Activated naive CD4-positive, alpha-beta T cell treated with anti-CD3 and anti-CD28 coated beads, Interleukin-2, amount 50 U/mL, for 16 hours (primary cell): ENCODE measurements at places on chromosomes 2 and 18.

DNA sequence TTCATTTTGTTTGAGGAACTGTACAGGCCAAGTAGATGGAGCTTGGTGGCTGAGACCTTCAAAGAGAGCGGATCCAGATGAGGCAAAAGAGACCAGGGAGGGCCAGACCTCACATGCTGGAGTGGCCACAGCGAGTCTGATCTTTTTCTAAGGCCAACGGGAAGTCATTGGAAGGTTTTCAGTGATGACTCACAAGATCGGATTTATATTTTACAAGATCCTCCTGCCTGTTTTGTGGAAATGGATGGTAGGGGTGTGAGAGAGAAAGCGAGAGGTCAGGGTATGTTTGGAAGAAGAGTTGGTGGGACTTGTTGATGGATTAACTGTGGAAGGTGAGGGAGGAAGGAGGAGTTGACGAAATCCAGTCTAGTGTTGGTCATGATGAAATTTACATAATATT, 44.6 kb upstream of the TUBA3D start:
- no peak for DNase-seq

- DNase-seq = no peak
These were observed 4.8 kb downstream of the STON1 start for GRCh38 chr2:48534781-48535180.

DNA sequence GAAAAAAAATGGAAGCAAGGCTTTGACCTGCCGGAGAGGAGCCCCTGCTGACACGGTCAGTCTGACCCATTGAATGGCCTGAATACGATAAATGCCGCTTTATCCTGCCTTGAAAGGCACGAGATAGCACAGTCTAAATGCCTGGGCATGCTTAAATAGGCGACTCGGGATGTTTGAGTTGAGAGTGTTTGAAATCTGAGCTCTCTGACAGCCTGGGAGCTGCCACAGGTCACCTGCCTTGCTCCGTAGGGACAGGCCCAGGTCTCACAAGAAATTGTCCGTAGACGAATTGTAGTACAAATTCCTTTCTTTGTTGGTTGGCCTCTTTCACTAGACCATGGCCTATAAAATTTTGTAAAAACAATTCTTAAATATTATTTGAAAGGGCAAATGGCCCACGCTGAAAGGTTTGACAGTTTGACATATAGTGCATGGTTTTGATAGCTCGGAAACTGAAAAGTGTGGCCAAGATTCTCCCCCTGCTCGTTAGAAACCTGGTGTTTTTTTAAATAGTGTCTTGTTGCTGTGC, 72.8 kb downstream of the MEIS1 start:
- no peak for DNase-seq

- DNase-seq = no peak
These were observed 123.9 kb downstream of the RDH14 start for GRCh38 chr2:18436503-18437005.

- DNase-seq = no peak
These were observed 230.2 kb downstream of the CDCA7 start for GRCh38 chr2:173584676-173585458.

DNA sequence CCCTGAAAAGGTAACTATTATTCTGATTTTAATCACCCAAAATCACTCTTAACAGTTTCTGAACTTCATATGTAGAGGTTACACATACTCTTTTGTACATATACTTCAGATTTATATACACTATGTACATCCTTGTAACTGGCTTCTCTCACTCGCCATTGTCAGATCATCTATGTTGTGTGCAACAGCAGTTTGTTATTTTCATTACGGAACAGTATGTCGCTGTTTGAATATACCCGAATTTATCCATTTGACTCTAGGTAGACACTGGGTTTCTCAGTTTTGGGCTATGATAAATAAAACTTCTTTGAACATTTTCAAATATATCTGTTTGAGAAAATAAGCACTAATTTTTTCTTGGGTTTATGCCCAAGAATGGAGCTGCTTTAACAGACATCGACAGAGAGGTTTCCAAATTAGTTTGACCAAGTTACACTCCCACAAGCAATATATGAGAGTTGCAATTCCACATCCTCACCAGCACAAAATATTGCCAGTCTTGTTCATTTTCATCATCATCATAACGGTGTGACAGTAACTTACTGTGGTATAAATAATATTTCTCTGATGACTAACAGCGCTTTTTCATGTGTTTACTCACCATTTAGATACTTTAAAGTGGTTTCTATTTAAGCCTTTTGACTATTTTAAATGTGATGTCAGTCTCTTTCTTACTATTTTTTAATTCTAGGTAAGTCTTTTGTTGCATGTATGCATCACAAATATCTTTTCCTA, 80.9 kb downstream of the SMC6 start:
- DNase-seq = no peak

GRCh38 chr2:28624436-28624792, 127.2 kb upstream of the PPP1CB start:
- DNase-seq = no peak

DNA sequence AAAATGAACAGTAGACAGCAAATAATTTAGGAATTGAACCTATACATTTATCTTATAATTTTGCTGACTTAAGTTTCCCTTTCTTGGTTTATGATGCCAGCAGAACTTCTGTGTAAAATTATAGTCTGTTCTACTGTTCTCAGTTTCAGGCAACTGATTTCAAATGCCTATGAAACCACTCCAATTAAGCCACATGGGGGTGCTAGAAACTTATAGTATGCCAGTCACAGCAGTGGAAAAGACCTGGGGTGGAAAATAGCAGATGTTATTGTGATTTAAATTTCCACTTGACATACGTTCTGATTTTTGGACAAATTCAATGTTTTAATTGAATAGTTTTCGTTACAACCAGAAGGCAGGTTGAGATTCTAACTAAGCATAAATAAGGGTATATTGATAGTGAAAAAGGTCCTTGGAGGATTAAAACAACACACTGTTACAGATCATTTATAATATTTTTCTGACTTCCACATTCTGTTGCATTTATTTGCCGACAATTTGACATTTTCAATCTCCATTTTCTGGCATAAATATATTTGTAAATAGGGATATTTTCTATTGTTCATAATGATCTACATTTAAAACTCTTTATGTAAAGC, 61.4 kb downstream of the CPS1 start:
- DNase-seq = no peak

GRCh38 chr2:57862727-57863126, 183.9 kb upstream of the VRK2 start:
- DNase-seq = no peak

DNA sequence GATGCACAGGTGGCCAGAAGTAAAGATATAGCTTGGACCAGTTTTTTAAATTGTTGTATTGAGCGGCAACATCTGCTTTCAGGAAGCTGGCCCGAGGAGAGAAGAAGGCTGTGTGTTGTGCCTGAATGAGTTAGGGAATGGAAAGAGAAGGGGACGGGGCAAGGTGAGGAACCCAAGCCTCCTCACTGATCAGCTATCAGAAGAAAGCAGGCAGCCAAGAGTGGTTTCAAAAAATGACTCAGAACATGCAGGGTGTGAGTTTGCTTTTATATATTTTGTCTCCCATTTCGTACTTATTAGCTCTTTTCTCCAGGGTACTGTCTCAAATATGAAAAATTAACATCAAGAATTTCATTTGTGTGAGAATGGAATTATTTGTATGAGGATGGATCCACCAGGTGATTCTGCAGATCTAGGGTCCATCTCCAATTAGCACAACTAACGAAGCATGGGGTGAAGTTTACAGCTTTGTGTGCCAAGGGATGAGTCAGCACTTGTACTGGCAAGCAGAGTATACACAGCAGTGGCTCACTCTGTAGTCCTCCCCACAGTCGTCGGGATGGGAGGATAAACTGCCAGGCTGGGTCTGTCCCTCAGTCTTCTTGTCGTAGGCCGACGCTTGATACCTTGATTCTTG, 175.7 kb downstream of the PIEZO2 start:
- no peak for DNase-seq

DNA sequence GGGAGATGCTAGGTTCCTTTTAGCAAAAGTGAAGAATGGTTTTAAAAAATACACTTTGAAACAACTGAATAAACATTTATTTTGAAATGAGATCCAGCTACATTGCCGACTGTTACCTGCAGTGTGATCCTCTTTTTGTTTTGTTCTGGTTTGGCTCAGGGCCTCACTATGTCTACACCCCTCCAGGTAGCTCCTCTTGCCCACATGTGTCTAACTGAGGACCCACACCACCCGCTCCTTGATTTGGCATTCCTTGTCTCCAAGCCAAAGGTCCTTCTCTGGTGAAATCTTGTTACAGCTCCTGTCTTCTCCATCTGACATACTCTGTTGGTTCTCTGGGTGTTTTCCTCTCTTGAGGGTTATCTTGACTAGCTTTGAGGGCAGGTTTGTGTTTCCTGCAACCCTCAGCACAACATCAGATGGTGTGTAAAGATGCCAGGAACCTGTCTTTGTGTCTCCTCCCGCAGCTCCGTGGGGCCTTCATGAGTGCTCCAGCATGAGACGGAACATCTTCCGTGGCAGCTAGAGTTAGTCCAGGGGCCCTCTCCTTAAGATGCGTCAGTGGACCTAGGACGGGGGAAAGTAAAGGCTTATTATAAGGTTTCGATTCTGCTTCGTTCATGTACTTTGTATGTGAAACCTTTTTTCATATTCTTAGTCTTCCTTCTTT, 32.1 kb downstream of the MAP4K4 start:
- peak; percentile 36 for DNase-seq

DNA sequence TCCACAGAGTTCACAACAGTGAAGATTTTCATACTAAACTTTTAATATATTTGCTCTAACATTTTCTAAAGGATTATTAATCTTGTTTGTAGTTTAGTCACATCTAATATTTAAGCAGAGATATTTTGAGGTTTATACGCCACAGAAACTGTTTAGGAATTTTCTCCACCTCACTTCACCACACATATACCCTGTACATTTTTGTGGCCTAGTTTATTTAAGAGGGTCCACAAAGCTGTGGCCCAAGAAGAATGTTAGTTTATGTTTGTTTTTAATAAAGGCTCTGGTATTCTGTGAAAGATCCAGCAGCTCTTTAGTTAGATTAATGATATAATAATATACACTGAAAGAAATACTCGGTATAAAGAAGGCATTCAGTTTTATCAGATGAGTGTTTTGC, 132.7 kb upstream of the TTC27 start:
- no peak for DNase-seq

GRCh38 chr2:158393886-158394285, 62.7 kb downstream of the CCDC148 start:
- DNase-seq = no peak

DNA sequence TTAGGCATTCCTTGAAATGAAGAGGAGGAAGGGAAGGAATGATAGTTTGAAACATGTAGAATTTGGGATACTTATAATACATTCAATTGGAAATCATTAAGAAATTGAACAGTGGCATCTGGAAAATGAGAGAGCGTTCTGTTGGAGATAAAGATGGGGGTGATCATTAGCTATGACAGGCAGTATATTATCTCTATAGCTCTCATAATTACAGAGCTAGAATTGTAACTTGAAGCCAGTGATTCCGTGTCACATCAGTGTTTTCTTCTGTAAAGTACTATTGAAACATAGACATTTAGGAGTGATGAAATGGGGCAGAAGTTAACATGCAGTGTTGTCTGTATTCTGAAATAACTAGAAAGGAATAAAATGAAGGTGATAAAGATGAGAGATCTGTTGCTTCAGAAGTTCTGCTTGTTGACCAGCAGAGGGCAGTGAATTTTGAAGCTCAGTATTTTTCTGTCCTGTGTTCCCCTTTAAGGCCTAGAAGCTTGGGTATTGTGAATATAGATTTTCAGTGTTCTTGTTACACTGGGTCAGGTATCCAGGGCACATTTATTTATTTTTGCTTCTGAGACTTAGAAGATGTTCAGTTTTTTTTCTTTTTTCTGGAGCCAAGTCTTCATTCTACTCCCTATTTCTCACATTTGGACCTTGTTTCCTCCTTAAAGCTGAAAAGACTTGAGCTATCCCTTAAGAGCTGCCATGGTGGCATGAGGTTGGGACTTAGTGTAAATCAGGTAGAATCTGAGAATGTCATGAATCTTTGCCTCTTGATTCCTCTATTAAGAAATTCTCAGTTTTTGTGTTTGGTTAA, 157.4 kb downstream of the TAF4B start:
- no peak for DNase-seq

DNA sequence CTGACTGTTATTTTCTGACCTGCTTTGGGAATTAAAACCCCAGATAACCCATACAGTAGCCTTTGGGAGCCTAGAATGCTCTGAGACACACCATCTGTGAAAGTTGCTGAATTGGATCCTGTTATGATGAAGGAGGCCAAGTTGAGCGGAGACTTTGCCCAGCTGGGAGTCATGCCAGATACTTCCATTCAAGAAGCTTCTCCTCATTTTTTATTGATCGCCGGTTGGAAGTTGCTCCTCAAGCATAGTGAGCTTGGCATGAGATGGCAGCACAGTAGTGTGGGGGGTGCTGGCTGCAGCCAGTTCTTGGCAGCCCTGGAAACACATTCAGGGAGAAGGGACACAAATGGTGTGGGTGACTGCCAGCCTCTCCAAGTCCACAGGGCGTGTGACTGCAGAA, 270.7 kb upstream of the NRP2 start:
- no peak for DNase-seq

DNA sequence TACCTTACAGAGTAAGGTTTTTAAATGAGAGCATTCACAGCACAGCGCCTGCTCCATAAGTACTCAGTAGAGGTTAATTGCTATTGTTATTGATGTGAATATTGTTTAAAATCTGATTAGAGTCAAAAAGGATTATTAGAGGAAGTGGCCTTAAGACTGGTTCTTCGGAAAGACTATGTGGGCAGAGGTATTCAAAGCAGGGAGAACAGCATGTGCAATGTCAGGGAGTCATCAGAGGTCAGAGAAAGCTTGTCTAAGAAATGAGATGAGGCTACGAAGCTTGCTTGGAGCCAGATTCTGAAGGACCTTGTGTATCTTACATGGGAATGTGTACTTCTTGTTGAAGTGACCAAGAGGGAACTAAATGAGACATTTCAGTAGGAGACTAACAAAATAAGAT, 49.8 kb downstream of the PMS1 start:
- DNase-seq = no peak

DNA sequence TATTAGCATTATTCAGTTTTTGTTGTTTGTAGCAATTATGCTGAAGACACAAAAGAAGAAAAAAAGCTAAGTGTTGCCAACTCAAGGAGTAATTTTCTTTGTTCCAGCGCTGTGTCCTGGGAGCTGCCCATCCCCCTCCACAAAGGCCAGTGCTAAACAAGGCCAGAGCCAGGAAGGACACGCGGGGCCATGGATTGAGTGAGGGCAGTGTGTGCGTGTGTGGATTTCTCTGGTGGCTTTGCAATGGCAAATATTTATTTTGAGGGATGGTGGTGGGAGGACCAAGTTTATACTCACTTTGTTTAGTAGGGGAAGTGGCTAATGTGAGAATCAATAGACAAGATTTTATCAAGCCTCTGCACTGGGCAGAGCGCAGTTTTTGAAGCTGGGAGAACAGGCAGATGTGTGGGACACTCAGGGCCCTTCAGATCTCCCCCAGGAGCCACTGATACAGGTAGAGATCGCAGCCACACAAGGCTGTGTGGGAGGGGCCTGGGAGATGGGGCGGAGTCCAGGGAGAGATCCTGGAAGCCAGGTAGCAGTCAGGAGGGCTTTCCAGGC, 11.4 kb downstream of the AGAP1 start:
- DNase-seq = no peak
